ENCODE measurements at places on chromosomes 7 and 10. TPM values are rescaled to one million over a fixed set of nuclear protein-coding genes. Genes with fewer than 3 reads are reported as not detected.

The LRMDA gene
- not detected for total RNA-seq

- DNase-seq, result no peak
Observed at GRCh38 chr7:46489106-46489505, 568.0 kb upstream of the IGFBP3 start.

The NYAP1 gene
- 0.03 TPM for total RNA-seq

GRCh38 chr10:88901984-88902789 is 22.1 kb downstream of the STAMBPL1 start:
- DNase-seq, result no peak
